Chondrocyte (in vitro differentiated cells): ENCODE measurements at places on chromosomes 4 and X. TPM values are rescaled to one million over a fixed set of nuclear protein-coding genes. Genes with fewer than 3 reads are reported as not detected.

- H3K27ac ChIP-seq: no peak overlapping the region
- H3K4me1 ChIP-seq: peaks cover 3% of the 10 kb centered on the region
- no peaks in the 10 kb centered on the region for H3K27me3 ChIP-seq
- no peaks in the 10 kb centered on the region for H3K36me3 ChIP-seq
- no peak overlapping the region for H3K4me3 ChIP-seq
Observed at GRCh38 chr4:126794363-126794762, 838.4 kb upstream of the INTU start.

- DNase-seq: no peak
- H3K27me3 ChIP-seq: no peaks in the 10 kb centered on the region
- no peak overlapping the region for H3K4me3 ChIP-seq
- H3K27ac ChIP-seq: peak overlapping the region; percentile 25
- H3K36me3 ChIP-seq: peaks cover 4% of the 10 kb centered on the region
Observed at GRCh38 chr4:109473824-109474223, 40.2 kb downstream of the SEC24B start.

Gene MSX1
- total RNA-seq: 4.4 to 4.8 TPM (median 4.4 TPM) in 3 replicates

Gene SSX2B
- not detected in 3 replicates for total RNA-seq

DNA sequence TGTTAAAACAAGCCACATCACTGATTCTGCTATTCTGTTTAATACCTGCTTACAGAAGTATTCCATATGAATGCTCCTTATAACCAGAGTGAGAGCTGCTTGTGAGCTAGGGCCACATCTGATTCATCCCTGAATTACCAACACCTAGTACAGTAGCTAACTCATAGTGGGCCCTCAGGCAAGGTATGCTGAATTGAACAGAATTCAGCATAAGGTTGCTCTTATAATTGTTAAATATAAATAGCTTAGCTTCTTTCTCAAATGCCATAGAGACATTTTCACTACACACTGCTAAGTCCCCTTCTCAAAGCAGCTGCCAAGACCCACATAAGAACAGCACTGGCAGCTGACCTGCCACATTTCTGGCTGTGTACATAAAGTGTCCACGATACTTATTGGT lies 27.0 kb upstream of the MCF2 start:
- no peaks in the 10 kb centered on the region for H3K36me3 ChIP-seq
- no peaks in the 10 kb centered on the region for H3K27me3 ChIP-seq
- H3K4me3 ChIP-seq: no peak overlapping the region
- no peak overlapping the region for H3K27ac ChIP-seq

Gene DMP1
- not detected in 3 replicates for total RNA-seq

Gene GIMD1
- total RNA-seq: not detected in 3 replicates

Gene GLOD5
- not detected in 3 replicates for total RNA-seq

DNA sequence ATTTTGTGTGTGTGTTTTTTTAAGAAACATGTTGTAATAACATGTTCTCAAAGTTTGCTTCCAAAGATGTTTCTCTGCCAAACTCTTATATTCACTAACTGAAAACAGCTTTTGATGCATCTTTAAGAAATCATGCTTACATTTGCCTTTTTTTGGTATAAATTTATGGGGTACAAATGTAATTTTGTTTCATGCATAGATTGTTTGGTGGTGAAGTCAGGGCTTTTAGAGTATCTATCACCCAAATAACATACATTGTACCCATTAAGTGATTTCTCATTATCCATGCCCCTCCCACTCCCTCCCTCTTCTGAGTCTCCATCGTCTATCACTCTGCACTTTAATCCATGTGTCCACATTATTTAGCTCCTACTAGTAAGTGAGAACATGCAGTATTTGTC lies 30.8 kb downstream of the SPINK2 start:
- H3K36me3 ChIP-seq: no peaks in the 10 kb centered on the region
- peaks cover under 1% of the 10 kb centered on the region for H3K27me3 ChIP-seq
- DNase-seq: no peak
- H3K4me3 ChIP-seq: no peak overlapping the region
- H3K27ac ChIP-seq: no peak overlapping the region
- H3K4me1 ChIP-seq: peaks cover 5% of the 10 kb centered on the region

- no peak for DNase-seq
- H3K27ac ChIP-seq: peak overlapping the region; percentile 62
- no peak overlapping the region for H3K4me3 ChIP-seq
- H3K27me3 ChIP-seq: peaks cover 4% of the 10 kb centered on the region
Observed at GRCh38 chr4:152243206-152243605, 292.7 kb downstream of the FBXW7 start.
